ENCODE measurements at places on chromosomes 5 and 9.

- DNase-seq: no peak
Observed at GRCh38 chr9:69582018-69582417, 90.2 kb downstream of the APBA1 start.

GRCh38 chr5:155514105-155514563 lies 500.6 kb downstream of the KIF4B start:
- no peak for DNase-seq

GRCh38 chr9:33022755-33023154 lies 2.3 kb upstream of the DNAJA1 start:
- DNase-seq: no peak

DNA sequence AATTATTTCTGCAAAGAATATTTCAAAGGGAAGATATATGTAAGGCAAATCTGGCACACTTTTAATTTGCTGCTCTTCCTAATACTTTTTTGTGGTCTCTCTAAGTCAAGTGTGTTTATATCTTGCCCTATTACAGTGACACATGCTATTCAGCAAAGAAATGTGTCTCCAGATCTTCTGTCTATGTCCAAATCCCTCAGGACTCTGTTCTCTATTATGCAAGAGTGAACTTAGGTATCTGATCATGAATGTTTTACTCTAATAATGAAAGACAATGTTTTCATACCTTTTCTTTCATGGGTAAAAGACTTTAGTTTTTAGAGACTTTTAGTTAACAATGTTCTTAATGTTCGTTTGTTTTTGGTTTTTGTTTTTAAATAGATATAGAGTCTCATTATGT lies 255.4 kb upstream of the DAB2 start:
- no peak for DNase-seq

- DNase-seq: no peak
Observed at GRCh38 chr5:75469017-75469416, 42.4 kb downstream of the CERT1 start.

GRCh38 chr9:132973166-132973565 lies 5.3 kb upstream of the GFI1B start:
- no peak for DNase-seq

DNA sequence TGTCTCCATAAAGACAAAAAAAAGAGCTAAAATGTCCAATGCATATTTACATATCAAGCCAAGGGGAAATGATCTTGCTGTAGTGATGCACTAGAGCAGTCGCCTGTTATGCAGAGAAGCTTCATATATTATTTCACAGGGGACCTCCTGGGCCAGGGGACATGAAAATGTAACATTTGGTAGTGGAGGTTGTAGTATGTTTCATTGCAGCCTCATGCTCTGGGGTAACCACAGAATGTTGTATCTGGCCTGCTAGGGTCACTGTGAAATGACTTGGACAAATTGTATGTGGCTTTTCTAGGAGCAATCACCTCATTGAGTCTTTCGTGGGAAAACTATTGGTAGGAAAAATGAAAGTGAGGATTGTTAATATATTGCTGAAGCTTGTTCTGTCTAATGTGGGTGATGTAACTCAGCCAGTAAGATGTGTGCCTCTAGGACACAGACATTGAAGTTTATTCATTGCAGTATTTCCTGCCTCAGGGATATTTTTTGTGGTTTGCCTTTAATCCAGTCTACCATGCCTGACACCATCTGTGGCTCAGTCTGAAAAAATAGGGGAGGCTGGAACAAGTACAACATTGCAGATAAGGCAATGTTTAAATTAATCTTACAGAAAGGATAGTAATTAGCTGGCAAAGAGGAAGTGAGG lies 430.8 kb upstream of the TNC start:
- no peak for DNase-seq

- no peak for DNase-seq
Observed at GRCh38 chr5:142445266-142445665, 120.4 kb upstream of the SPRY4 start.

GRCh38 chr5:173868096-173868880 lies 19.9 kb upstream of the CPEB4 start:
- no peak for DNase-seq

GRCh38 chr5:176877793-176878331 lies 21.3 kb downstream of the HK3 start:
- no peak for DNase-seq

DNA sequence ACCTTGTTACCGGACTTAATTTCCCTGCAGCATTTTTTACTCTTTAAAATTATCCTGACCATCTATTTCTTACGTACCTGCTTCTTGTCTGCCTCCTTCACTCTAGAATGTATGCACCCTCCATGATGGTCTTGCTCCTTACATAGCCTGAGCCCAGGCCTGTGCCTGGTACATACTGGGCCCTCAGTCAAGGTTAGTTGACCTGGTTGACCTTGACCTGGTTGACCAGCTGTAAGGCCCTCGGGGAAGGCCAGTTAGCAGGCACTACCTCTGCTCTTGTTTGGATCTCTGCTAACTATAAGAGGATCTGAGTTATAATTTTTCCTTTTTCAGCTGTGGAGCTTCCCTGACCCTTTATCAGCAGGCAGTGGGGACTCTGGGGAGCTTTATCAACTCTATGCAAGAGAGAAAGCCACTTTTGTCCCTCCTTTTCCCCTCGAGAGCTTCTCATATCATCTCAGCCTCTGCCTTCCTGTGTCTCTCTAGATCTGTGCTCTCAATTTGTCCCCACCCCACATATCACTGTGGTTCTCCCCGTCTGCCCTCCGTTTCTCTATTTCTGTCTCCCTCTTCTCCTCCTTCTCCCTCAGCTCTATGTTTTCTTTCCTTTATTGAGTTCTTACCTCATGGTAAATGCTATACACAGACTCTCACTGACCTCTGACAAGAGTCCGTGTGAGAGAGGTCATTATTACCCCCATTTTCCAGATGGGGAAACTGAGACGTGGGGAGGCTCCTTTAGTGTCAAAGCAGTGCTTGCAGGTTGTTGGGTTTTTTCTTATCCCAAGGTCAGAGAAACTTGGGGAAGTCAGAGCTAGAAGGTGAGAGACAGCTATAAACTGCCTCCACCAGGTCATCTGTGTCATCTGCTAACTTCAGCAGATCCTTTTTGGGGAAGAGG lies 28.6 kb downstream of the SPRY4 start:
- DNase-seq: no peak

DNA sequence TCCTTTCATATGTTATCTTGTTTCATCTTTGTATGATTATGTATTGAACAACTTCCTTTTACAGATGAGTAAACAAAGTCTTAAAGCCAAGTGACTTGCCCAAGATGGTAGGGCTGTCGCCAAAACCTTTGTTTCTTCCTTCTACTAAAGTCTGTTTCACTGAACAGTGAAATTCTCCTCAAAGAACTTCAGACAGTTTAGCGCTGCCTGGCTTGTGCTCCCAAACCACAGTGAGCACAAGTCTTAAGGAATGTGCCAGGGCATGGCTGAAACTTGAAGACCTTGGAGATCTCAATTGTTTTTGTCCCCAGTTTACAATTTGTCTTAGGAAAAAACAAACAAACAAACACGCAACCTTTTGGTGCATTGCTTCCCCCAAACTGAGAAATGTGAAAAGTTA lies 273.5 kb downstream of the CRB2 start:
- no peak for DNase-seq

- DNase-seq: peak; percentile 28
Observed at GRCh38 chr5:178120607-178121357, 7.5 kb downstream of the N4BP3 start.

GRCh38 chr5:95822542-95823181 lies at the start of gene GLRX:
Gene GLRX (minus strand): TSS chr5:95822726. CDS start chr5:95822662, 64 bp downstream.
- peak; percentile 51 for DNase-seq

DNA sequence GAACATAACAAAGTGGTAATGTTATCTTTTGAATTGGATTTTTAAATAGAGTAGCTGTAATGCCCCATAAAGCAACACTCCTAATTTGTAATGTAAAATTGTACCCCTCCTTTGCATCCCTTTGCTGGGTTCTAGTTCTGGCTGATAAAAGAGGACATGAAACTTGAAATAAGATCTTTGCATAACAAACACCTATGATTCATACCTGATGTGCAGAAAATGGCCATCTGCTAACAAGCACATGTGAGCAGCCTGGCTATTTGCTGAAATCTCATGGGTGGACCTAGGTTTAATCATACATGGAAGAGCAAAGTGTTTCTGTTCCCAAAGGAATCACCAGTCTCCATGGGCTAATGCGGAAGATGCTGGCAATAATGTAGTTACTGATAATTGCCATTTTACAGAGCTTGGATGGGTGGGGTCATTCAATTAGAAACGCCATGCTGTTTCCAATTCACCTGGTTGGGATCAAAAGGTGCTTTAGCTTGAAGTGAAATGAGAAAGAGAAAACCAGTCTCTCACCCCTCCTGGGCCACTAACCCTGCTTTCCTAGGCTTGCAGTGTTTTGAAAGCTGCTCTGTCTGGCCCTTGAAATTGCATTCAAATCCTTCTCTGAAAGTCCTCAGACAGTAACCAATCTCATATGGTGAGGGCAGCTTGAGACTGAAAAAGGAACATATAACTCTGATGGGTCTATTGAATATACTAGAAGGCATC lies 585.1 kb downstream of the TLE4 start:
- DNase-seq: no peak

- DNase-seq: no peak
Observed at GRCh38 chr9:113387560-113388230, 10.9 kb upstream of the HDHD3 start.

GRCh38 chr5:98455665-98456064 lies 317.8 kb upstream of the RGMB start:
- no peak for DNase-seq

DNA sequence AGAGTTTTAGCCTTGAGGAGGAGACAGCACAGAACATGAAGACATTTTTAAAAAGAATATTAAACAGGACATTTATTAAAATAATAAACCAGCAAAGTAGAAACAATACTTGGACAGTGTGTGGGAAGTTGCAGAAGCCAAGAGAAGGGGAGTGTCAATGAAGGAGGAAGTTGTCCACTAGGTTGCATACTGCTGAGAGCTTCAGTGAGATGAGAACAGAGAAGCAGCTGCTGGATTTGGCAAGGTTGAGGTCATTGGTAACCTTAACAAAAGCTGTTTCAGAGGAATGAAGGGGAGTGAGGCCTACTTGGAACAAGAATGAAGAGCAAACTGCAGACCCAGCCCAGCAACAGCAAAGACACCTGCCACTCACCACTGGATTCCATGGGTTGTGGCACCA lies 11.4 kb downstream of the BHMT start:
- no peak for DNase-seq

GRCh38 chr5:34652466-34652865 lies 3.7 kb upstream of the RAI14 start:
- no peak for DNase-seq

GRCh38 chr5:116360008-116360853 lies 214.4 kb downstream of the SEMA6A start:
- DNase-seq: no peak

DNA sequence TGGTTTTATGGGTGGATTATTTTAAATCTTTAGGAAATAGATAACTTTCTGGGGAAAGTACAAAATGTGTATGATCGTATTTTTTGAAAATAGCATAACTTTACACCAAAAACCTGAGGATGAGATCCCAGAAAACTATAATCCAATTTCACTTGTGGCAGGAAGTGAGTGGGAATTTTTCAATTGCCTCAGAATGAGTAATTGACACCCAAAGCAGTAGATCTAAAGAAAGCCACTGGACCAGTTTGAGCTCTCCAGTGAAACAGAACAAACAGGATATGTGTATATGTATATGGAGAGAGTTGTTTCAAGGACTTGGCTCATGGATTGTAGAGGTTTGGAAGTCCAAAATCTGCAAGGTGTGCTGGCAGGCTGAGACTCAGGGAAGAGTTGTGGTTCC lies 109.2 kb upstream of the SHB start:
- DNase-seq: no peak

DNA sequence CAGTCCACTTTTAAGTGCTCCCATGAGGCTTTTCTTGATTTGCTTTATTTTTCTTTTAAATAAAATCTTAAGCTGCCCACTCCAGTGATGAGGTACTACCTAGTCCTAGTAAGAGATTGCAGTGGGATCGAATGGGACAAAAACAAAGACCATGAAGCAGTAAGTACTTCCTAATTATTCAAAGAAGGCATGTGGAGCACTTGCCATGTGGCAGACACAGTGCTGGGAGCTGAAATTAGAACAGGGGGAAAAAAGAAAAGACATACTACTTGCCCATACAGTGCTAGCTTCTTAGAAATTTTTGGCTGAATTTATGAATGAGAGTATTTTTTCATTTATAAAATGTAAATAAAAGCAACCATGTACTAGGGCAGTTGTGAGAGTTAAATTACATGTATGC lies 239.9 kb upstream of the TNC start:
- DNase-seq: no peak

- DNase-seq: no peak
Observed at GRCh38 chr5:129438322-129438721, 21.8 kb upstream of the ADAMTS19 start.

- DNase-seq: no peak
Observed at GRCh38 chr9:106307670-106308069, 555.3 kb upstream of the ZNF462 start.

DNA sequence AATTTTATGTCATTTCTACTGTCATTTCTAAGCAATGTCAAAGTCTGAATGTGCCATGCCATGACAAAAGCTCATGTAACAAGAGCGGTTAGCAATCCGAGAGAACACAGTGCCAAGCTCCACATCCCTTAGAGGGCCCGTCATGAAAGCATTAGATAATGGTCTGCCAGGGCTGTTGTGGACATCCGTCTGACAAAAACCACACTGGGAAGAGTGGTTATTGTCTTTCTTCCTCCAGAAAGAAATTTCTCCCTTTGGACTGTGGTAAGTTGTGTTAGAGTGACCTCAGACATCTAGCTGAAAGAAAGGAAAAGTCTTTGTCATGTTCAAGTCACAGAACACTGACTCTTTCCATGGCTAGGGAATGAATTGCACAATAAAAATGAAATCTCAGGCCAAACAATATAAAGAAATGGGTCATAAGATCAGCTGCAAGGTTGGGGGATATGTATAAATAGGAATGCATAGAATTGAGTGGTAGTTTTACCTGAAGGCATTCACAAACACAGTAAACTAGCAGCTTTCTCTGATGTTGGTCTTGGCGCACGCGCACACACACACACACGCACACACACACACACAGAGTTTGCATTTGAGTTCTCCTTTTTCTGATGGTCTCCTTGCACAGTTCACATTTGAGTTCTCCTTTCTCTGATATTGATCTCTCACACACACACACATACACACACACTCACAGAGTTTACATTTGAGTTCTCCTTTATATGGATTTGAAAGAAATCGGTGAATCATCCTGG lies 5.3 kb downstream of the SLC1A3 start:
- DNase-seq: no peak

DNA sequence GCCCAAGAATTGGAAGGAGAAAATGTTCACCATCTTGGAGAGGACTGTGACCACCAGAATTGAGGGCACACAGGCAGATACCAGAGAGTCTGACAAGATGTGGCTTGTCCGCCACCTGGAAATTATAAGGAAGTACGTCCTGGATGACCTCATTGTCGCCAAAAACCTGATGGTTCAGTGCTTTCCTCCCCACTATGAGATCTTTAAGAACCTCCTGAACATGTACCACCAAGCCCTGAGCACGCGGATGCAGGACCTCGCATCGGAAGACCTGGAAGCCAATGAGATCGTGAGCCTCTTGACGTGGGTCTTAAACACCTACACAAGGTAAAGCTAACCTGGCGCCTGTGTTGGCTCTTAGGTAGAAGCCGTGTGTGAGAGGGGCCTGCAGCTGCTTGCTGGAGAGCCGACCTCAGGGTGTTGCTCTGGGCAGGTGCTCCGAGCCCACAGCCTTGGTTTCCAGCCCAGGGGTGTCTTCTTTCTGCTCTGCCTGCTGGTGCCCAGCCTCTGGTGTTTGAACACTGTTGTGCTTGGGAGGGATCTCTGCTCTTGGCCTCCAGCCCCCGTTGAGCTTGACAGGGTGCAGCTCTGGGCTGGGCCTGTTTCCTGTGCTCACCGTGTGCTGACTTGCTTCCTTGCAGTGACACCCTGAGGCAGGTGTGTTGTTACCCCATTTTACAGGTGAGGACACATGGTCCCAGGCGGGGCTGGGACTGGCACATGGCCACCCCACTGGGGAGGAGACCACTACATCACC lies 10.9 kb downstream of the EXOC3 start:
- no peak for DNase-seq

Measured in anterior cingulate cortex (tissue), 58 donors.